ENCODE measurements at places on chromosomes 3 and 15.

DNA sequence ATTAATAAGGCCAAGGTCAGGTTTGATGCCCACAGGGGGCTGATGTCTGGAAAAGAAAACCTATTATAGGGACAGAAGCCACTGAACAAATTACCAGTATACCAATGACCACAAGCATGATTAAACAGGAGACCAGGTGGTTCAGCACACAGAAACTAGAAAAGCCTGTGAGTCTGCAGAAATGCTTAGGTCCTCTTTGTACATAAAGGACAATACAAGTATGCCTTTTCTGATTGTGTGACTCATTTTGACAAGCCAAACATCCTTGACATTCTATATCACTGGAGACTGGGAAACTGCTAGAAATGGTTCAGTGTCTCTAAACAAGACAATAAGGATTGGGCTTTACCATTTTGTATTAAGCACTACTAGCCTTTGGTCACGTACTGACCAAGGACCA lies 113.2 kb upstream of the MYO5C start:
- no peak for DNase-seq

DNA sequence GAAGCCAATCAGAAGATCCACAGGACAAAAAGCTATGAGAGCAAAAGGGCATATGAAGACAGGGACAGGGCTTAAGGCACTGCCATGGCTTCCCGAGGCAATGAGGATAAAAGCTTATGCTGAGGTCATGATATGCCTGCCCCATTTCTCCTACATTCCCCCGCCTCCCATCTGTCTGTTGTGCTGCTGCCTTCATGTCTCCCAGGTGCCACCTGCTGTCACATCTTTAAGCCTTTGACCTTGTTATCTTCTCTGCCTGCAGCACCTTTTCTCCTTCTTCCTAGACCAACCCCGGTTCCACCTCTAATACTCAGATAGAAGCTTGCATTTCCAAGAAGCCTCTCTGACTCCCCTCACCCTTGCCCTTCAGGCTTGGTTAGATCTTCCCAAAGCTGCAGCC lies 213.8 kb downstream of the ARRDC4 start:
- peak; percentile 19 for DNase-seq

GRCh38 chr3:187473778-187474406 lies 105.7 kb downstream of the RTP4 start:
- no peak for DNase-seq

GRCh38 chr3:95721938-95722337 lies 1092.5 kb upstream of the EPHA6 start:
- DNase-seq: no peak

GRCh38 chr3:61894988-61895935 lies 333.9 kb downstream of the PTPRG start:
- peak; percentile 82 for DNase-seq

Data from activated CD4-positive, alpha-beta T cell treated with anti-CD3 and anti-CD28 coated beads for 36 hours (primary cell).